Astrocyte of the spinal cord (primary cell): ENCODE measurements at places on chromosomes 7 and 10.

GRCh38 chr10:59589796-59590195 is 119.9 kb downstream of the SLC16A9 start:
- no peak for DNase-seq

DNA sequence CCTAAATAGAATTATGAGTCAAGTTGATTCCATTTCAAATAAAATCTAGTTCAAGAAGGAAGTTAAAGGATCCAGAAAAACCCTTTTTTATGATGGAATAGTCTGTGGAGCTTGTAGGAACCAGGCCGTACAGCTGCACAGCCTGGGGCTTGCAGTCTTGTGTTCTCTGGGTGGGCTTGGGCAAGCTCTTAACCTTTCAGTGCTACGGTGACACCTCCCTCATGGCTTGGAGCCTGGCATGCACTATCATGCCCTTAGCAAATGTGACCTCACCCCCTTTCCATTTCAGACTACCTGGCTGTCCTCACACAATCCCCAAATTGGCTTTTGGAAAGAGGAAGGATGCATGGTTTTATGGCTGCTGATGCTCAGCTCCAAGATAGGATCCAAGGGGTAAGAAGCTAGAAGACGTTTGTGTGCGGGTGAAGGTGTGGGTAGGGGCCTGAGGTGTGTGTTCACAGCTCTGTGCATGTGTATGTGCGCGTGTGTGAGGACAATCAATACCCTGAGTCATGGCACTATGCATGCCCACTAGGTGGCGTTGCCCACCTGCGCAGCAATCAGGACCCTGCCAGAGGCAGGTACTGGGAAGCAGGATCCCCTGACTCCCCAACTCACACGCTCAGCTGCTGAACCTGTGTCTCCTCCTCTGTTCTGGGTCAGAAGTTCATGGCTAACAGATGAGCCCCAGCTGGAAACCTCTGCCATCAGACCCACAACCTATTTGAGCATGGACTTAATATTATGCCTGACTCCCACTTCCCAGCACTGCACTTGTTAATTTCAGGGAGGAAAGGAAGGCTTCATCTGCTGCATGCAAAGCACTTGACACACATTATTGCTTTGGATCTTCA is 113.4 kb downstream of the PTPN20 start:
- DNase-seq = peak; percentile 28

DNA sequence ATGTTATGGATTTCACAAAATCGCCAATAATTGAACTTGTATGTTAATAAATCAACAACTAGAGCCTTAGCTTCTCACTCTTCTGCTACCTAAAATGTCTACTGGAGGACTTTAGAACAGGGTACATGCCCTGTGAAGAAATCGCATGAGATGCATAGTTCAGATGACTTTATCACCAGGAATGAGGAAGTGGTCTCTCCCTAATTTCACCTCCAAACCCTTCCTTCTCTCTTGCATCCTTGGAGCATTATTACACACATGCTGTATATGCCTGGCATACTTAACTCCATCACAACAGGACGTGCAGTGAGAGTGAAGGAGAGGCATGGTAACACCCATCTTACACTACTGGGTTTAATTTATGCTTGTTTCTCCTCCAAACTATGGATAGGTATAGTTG is 27.8 kb downstream of the RHEB start:
- DNase-seq = peak; percentile 79

DNA sequence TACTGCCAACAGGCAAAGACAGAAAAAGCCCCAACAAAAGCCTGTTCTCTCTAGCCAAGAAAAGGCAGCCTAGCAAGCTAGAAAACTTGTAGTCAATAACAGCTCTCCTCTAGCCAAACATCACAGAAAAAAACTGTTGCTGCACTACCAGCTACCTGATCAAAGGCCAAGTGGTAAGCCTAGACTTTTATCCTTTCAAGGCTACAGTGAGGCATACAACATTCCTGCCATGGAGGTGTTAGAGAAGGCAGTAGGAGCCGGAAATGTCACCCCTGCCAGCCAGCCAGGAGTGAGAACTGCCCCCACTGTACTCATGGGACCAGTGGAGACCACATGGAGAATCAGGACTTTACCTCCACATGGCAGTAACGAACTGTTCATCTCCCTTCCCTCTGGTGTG is 31.2 kb downstream of the CCDC126 start:
- DNase-seq = no peak

GRCh38 chr7:1117321-1117928 is 29.5 kb downstream of the GPER1 start:
- no peak for DNase-seq

DNA sequence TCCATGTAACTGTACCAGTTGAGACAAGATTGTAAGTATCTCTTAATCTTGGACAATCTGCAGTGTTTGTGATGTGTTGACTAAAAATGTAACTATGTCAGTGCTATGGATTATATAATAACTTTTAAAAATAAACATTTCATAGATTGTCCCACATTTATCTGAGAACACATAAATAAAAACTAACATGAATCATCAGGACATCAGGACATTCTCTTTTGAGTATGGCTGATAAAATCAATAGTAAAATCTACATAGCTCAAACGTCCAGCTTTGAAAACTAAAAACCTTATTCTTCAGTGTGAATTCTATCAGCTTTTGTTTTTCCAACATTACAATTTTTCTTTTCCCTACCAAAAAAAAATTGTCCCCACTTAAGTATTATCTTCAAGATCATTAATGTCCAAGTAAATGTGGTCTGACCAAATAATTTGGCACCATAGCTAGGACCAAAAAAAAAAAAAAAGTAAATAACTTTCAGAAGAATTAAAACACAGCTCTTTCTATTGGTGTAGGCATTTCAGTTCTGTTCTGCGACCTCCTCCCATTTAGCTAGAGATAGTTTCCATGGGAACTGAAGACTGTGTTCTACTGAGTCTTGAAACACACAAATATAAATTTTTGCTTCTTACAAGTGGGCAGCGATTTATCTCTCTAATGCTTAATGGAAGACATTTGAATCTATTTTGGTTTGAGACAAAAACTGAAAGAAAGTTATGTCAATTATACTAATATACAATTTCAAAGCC is 123.0 kb upstream of the SGCE start:
- no peak for DNase-seq

DNA sequence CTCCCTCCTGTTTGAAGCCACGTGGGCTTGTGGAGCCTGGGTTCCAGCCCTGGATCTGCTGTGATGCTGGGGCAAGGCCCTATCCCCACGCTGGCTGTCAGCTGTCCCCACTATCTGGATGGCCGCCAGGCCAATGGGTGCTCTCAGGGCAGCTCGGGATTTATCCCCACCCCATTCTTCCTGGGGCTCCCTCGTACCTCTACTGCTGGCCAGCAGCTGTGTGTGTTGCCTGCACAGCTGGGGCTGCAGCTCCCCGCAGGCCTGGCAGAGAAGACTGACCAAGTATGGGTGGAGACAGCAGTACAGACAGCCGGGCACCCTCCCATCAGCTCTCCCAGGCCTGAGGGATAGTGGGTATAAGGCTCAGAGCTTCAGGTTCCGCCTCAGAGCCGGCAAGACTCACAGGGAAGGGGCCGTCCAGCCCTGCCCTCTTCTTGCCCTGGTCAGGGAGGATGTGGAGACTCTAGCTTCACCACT is 13.6 kb downstream of the CLIP2 start:
- no peak for DNase-seq

DNA sequence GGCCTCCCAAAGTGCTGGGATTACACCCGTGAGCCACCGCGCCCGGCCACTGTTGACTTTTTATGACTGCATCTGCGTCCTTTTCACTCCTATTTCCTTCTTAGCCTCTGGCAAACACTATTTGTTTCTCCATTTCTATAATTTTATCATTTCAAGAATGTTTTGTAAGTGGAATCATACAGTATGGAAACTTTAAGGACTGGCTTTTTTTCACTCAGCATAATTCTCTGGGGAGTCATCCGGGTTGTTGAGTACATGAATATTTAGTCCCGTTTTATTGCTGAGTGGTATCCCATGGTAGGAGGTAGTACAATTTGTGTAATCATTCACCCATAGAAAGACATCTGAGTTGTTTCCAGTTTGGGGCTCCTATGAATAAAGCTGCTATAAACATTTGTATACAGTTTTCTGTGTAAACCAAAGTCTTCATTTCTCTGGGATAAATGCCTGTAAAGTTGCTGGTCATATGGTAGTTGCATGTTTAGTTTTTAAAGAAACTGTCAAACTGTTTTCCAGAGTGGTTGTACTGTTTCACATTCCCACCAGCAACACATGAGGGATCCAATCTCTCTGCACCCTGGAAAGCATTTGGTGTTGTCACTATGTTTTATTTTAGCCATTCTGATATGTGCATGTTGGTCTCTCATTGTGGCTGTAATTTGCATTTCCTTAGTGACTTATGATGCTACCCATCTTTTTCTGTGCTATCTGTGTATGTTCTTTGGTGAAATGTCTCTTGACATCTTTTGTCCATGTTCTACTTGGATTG is 139.6 kb upstream of the EEPD1 start:
- DNase-seq = no peak

DNA sequence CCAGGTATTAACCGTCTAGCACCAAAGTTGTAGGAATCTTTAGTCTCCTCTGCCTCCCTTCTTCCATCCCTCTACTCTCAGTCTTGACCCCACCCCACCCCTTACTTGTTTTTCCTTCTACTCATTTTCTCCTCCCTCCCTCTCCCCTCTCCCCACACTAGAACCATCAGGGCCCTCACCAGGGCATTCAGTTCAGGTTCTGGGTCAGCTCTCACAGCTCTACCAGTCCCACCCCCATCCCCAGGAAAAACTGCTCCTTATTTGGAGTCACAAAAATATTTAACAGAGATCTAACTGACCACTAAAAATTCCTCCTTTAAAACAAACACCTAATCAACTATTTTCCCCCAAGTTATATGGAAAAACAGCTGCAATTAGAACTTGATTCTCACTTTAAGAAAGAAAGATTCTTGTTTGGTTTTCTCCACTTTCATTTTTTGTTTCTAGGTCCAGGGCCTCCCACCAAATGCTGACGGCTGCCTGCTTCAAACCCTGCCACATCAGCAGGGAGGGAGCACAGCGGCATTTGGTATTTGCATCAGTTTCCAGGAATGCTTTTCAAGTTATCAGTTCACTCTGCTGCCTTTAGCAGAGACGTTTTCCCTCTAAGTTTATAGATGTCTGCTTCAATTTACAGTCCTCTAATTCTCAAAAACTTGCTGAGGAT is 2.8 kb upstream of the COL1A2 start:
- DNase-seq = peak; percentile 94

- DNase-seq = no peak
These were observed 383.3 kb downstream of the INHBA start for GRCh38 chr7:41319581-41319980.

DNA sequence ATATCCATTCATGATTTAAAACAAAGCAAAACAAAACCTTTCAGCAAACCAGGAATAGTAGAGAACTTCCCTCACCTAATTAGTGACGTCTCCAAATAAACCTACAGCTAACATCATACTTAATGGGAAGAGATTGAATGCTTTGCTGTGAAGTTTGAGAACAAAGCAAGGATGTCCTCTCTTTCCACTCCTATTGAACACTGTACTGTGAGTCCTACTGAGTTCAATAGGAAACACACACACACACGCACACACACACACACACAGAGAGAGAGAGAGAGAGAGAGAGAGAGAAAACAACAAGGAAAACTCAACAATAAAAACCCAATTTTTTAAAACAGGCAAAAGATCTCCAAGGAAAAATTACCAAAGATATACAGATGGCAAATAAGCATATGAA is 32.3 kb downstream of the PODXL start:
- no peak for DNase-seq

DNA sequence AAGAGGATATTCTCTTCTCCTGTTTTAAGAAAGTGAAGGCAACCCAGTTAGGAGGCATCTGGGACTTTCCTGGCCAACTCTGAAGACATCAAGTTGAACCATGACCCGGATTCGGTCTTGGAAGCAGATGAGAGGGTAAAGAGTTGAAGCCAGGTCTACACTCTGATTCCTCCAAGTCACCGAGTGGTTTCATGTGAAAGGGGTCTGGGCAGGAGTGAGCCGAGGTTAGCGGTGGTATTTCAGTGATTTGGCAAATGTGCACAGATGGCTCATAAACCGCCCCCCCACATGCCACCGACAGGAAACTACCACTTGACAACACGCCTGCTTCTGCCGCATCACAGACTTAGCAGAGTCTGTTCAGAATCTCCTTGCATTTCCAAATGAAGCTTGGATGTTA is 11.4 kb upstream of the REPIN1 start:
- no peak for DNase-seq

GRCh38 chr10:93541402-93542357 is 24.8 kb upstream of the FFAR4 start:
- peak; percentile 29 for DNase-seq

GRCh38 chr7:139714163-139714901 is 63.5 kb downstream of the HIPK2 start:
- no peak for DNase-seq

DNA sequence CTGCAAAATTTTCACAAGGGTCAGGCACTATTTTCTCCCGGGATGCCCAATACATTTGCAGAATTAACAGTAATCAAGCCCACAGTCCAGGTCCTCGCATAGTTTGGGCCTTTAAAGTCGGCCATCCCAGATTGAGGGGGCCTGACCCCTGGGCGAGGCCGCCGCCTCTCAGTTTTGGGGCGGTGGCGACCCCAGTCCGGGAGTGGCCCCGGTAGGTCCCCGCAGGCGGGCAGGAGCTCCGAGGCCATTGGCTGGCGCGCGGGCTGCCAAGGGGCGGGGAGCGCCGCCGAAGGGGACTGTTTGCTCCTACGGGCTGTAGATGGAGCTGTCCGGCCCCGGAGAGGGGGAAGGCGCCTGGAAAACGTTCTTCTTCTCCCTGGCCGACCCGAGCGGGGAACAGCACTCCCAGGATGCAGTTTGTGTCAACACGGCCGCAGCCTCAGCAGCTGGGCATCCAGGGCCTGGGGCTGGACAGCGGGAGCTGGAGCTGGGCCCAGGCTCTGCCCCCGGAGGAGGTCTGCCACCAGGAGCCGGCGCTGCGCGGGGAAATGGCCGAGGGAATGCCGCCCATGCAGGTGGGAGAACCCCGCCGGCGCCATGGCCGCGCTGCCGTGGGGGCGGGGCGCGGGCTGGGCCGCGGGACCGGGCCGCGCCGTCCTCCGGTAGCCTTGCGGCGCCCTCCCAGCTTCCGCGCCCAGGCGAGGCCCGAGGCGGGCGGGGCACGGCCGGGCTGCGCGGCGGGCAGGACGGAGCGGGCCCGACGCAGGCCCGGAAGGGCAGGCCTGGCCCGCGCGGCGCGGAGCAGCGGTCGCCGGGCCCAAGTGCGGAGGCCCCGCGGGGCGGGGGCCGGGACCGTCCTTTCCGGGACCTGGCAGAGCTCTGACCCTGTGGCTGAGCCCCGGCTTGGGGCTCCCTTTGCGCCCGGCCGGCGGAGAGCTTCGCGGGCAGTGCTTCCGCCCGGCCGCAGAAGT is at the start of gene ZNF282:
ZNF282 (plus strand) TSS at position 367 of the 971 bp plus-strand sequence; CDS start at position 411, 44 bp downstream.
- peak; percentile 95 for DNase-seq

DNA sequence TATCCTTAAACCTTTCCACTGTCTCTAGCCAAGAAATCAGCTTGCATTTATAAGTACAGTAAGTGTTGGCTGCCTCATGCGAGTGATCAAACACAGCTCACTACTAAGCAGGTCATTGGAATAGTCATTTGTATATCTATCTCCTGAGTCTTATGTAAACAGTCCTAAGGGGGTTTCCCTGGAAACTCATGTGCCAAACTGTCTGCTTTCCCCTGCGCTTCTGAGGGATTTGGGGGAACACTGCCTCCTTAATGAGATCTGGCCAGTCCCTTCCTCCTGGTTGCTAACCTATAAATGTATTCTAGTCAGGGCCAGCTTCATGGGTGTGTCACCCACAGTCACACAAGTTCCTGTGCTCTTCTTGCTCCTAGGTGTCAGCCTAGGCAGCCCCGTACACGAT is 133.1 kb downstream of the CD36 start:
- peak; percentile 35 for DNase-seq

GRCh38 chr10:110781139-110781538 is 90.6 kb upstream of the PDCD4 start:
- DNase-seq = no peak
